Sigmoid colon (tissue), 7 donors: ENCODE measurements at places on chromosomes 11 and 22. TPM values are rescaled to one million over a fixed set of nuclear protein-coding genes. Genes with fewer than 3 reads are reported as not detected.

- H3K36me3 ChIP-seq: no peaks in the 10 kb centered on the region
- DNase-seq: no peak
- no peak overlapping the region for H3K4me3 ChIP-seq
- no peaks in the 10 kb centered on the region for H3K27me3 ChIP-seq
- no peak overlapping the region for H3K27ac ChIP-seq
Observed at GRCh38 chr11:110130642-110131238, 37.5 kb downstream of the ZC3H12C start.

GRCh38 chr11:1067812-1068496 lies 6.7 kb upstream of the MUC2 start:
- H3K27ac ChIP-seq: no peak overlapping the region
- no peaks in the 10 kb centered on the region for H3K4me1 ChIP-seq
- DNase-seq: no peak
- no peaks in the 10 kb centered on the region for H3K27me3 ChIP-seq
- no peak overlapping the region for H3K4me3 ChIP-seq
- no peaks in the 10 kb centered on the region for H3K36me3 ChIP-seq

DNA sequence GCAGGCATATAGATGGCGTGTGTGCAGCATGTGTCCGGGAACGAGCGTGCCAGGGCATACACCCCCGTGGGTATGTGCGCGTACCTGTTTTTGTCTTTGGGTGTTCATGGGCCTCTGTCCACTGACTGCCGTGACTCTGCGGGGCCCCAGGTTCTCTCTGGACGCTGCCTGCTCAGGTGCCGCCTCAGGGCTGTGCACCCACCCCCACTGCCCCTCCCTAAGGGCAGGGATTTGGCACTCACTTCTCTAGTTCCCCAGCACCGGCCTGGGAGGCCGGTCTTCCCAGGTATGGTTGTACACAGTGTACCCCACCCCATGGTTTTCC lies 111.5 kb downstream of the ST3GAL4 start:
- no peak overlapping the region for H3K4me3 ChIP-seq
- DNase-seq: no peak
- H3K4me1 ChIP-seq: peaks cover 7% of the 10 kb centered on the region
- H3K36me3 ChIP-seq: no peaks in the 10 kb centered on the region
- H3K27me3 ChIP-seq: no peaks in the 10 kb centered on the region

- no peak for DNase-seq
- no peaks in the 10 kb centered on the region for H3K36me3 ChIP-seq
- H3K27ac ChIP-seq: no peak overlapping the region
- no peaks in the 10 kb centered on the region for H3K4me1 ChIP-seq
- H3K27me3 ChIP-seq: no peaks in the 10 kb centered on the region
- H3K4me3 ChIP-seq: no peak overlapping the region
Observed at GRCh38 chr11:38038777-38039176, 1440.7 kb upstream of the RAG2 start.

RDX gene
- total RNA-seq: 160 TPM

DNA sequence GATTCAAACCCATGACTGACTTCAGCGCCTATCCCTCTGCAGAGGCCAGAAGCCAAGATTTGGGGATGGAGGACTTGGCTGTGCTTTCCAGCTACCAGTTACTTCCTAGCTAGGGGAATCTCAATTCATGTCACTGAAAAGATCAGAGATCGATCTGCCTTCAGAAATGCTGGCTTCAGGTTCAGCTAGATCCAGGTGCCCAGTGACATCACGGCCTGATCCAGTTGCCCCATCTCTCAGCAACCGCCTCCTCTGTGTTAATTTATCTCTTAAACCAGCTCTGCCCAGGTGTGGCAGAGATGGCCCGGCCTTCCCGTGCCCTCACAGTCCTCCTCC lies 24.2 kb downstream of the CYTH4 start:
- H3K27me3 ChIP-seq: no peaks in the 10 kb centered on the region
- DNase-seq: no peak
- H3K4me1 ChIP-seq: no peaks in the 10 kb centered on the region
- no peak overlapping the region for H3K4me3 ChIP-seq
- H3K27ac ChIP-seq: no peak overlapping the region
- no peaks in the 10 kb centered on the region for H3K36me3 ChIP-seq

RAB30 gene
- 28.5 TPM for total RNA-seq

- peak overlapping the region; percentile 98 for H3K27ac ChIP-seq
- no peaks in the 10 kb centered on the region for H3K27me3 ChIP-seq
- peaks cover 21% of the 10 kb centered on the region for H3K36me3 ChIP-seq
- peaks cover 35% of the 10 kb centered on the region for H3K4me1 ChIP-seq
Observed at GRCh38 chr11:112225753-112226061, 521 bp upstream of the PTS start.

IGLL1 gene
- total RNA-seq: not detected

DNA sequence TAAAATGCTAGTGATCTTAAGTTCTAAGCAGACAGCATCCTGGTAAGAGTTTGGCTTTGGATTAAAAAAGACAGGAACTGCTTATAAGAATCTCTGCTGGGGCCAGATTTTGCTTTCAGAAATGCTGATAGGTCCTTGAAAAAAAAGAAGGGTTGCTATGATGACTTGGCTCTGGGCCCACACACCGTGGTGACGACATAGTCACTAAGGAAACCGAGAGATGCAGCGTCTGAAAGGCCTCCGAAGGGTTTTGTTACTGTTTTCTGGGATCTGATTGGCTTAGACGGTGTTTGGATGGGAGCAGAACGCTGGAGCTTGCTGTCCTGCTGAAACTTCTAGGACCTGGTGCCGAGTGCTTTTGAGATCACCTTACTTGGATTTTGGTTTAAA lies 8.4 kb downstream of the FAM118A start:
- H3K4me3 ChIP-seq: no peak overlapping the region
- peaks cover 32% of the 10 kb centered on the region for H3K4me1 ChIP-seq
- H3K27ac ChIP-seq: peak overlapping the region; percentile 92
- H3K36me3 ChIP-seq: peaks cover 9% of the 10 kb centered on the region

DNA sequence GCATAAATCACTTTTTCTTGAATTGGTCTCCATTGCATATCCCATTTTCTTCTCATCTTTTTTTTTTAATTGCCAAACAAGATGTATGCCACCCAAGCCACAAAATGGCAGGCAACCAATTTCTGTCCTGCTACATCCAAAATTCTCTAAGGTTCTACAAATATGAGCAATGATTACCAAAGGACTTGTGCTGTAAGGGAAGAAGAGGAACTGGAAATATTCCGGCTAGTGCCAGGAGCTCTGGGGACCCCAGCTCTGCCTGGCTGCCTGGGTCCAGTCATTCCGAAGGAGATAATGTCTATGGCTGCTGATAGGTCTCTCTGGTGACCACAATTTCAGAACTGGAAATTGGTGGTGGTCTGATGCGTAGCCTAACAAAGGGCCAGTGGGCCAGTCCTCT lies 17.1 kb upstream of the SNX32 start:
- no peak overlapping the region for H3K4me3 ChIP-seq
- no peaks in the 10 kb centered on the region for H3K4me1 ChIP-seq
- no peaks in the 10 kb centered on the region for H3K27me3 ChIP-seq
- no peak overlapping the region for H3K27ac ChIP-seq
- no peak for DNase-seq
- no peaks in the 10 kb centered on the region for H3K36me3 ChIP-seq

OR52I2 gene
- not detected for total RNA-seq
